ENCODE measurements at places on chromosomes 1 and 21.

DNA sequence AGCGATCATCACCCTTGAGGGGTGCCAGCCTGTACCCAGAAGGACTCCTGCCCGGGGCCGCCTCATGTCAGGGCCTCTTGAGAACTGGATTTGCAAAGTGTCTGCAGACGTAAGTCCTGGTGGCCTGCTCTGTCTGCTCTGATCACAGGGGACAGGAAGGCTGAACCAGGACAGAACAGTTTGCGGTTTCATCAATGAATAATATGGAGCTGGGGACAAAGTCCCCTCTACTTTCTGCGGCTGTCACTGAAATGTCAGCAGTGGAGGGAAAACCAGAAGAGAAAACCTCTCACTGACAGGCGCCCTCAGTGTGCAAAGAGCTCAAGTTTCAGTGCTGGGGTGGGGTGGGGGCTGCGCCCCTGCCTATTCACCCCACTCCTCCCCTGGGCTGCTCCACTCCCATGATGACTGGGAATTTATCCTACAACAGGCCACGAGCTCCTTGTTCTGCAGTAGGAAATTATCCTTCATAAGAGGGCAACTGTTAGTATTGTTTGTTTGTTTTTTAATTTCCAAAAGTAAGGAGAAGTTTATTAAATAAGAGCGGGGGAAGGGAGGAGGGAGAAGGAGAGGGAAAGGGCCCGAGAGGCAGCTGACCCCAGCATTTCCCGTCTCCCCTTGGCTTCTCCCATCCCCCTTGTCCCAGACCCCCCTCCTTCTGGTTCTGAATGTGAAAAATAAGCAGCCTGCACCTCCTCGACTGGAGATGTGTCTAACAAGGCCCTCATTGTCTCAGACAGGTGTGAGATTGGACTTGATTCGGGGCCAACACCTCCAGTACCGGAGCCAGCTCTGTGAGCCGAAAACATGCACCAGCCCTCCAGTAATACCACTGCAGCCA, 149.2 kb downstream of the CLIC6 start:
- DNase-seq, result no peak

GRCh38 chr1:183027791-183028190, 4.6 kb downstream of the LAMC1 start:
- no peak for DNase-seq

DNA sequence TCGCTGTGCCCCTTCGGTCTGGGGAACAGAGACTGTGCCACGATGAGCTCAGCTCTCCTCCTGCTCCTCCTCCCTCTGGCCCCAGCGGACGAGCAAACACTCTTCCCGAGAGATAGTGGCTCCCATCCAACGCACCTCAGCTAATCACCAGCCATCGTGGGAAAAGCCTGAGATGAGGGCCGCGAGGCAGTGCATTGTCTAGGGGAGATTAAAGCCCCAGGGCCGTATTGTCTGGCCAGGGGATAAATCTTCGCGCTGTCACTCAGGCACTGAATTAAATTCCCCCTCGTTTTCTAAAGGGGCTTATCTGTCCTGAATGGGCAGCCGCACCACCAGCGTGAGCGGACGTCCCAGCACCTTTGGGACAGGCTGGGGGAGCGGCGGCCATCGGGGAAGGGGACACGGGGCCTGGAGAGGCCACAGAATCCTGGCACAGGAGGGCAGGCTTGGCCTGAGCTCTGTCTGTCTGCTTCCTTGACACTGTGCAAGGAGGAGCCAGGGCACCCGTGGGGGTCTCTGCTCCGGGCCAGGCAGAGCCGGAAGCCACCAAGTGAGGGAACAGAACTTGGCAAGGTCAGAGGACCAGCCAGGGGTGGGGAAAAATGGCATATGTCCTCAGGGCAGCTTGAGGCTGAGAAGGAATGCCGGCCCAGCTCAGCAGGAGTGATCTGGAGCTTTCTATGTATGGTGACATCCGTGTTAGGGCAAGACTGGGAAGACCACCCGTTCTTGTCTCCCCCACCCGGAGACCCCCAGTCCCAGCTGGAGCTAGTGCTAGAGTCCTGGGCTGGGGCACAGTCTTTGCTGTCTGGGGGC, 32.3 kb downstream of the PRDM16 start:
- DNase-seq, result no peak

DNA sequence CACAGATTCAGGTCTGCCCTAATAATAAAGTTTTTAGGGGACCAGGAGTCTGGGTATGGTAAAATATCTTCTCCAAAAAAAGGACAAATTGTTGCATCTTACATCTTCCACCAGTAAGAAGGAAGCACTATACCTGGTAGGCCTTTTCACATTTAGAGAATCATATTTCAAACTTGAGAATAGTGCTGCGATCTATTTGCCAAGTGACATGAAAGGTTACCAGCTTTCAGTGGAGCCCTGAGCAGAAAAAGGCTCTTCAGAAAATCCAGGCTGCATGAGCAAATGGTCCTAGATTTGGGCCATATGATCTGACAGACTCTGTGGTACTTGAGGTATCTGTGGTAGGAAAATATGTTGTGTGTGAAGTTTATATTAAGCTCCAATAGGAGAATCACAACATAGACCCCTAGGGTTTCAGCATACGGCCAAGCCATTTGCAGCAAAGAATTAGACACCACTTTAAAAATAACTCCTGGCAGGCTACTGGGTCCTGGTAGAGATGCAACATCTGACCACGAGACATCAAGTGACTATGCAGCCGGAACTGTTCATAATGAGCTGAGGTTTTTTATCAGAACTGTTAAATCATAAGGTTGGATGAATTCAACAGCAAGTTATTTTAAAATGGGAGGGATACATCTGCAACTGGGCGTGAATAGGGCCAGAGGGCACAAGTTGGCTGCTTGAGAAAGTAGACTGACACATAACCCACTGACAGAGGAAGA, 38.6 kb upstream of the CCDC190 start:
- peak; percentile 90 for DNase-seq

DNA sequence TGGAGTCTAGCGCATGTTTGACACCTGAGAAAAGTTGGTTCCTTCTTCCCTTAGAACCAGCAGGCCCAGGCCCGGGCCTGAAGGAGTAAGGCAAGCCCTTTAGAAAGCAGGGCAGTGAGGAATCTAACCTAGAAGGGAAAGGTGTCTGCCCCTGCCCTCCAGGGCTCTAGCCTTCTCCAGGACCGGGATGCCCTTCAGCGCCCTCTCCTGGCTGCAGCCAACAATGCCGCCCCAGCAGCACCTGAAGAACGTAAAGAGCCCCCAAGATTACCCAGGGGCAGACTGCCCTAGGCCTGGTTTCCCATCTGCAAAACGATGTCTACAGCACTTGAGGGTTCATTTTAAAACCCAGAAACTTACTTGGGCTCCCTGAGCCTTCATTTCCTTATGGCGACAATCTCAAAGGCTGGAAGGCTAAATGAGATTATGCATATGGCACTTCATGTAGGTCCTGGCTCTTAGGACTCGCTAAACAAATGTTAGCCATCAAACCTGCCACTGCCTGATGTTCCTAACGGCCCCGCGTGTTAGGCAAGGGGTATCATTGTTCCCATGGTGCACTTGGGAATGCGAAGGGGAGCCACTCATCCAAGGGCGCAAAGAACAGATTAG, 106.7 kb upstream of the KLHDC7A start:
- DNase-seq, result no peak

DNA sequence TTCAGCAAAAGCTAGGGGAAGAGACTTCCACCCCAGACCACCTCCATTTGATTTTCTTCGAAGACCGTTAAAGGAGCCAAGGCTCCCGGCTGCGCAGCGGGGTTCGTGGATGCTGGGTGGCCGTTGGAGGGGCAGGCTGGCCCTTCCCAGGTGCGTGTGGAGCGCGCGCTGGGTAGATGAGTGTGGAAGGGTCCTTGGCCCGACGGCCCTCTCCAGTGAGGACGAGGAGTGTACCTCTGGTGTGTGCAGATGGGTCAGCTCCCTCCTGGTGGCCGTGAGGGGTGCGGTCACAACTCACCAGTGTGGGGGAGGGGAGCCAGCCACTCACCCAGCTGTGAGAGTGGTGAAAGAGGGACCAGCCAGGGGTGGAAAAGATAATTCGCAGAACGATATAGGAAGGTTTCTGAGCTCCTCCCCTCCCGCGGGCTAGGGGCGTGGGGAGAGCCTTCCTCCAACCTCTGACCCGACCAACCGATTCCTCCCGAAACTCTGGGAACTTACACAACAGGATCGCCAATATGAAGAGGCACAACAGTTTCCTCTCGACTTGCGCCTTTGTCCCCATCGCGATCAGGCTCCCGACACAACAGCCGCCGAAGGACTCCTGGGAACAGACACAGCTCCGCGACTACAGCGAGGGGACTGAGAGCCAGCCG, at the start of gene F11R:
Gene F11R (minus strand): TSS at position 644 of the 656 bp plus-strand sequence. CDS start 79 bp downstream, at position 565.
- no peak for DNase-seq

DNA sequence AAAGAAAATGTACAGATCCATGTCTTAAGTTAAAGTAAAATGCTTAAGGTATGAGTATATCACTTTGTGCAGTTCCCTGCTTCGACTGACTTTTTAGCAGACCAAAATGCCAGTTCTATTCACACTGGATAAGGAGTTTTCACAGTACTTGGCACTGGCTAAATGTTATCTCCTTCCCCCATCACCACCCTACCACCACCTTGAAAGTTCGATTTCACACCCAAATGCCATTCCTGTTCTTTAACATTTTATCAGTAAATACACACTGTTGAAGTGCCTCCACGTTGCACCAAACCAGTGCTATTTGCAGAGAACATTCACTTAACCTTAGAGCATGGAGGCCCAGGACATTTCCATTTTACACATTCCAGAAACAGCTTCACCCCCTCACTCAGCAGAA, 100.0 kb downstream of the URB2 start:
- no peak for DNase-seq

- DNase-seq, result peak; percentile 84
These were observed 87.3 kb downstream of the JAK1 start for GRCh38 chr1:64878931-64879611.

DNA sequence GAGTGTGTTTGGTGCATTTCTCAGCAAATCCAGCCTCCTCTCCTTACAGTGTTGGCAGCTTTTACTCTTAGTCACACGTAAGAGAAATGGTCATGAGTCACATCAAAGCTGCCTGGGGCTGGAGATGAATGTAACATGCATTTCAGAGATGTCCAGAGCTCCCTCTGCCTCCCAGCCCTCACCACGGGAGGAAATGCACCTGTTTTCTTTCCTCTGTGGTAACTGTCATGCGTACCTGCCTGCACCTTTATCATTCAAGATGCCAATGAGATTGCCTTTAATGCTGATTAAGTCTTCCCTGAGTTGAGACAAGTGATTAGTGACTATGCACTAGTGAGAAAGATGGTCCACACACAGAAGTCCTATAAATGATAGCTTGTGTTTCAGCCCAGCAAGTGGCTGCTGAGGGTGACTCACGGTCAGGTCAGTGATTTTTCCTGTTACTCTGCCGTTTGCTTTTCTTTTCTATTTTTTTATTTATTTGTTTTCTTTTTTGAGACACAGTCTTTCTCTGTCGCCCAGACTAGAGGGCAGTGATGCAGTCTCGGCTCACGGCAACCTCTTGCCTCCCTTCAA, 277.3 kb upstream of the FMN2 start:
- DNase-seq, result peak; percentile 88

DNA sequence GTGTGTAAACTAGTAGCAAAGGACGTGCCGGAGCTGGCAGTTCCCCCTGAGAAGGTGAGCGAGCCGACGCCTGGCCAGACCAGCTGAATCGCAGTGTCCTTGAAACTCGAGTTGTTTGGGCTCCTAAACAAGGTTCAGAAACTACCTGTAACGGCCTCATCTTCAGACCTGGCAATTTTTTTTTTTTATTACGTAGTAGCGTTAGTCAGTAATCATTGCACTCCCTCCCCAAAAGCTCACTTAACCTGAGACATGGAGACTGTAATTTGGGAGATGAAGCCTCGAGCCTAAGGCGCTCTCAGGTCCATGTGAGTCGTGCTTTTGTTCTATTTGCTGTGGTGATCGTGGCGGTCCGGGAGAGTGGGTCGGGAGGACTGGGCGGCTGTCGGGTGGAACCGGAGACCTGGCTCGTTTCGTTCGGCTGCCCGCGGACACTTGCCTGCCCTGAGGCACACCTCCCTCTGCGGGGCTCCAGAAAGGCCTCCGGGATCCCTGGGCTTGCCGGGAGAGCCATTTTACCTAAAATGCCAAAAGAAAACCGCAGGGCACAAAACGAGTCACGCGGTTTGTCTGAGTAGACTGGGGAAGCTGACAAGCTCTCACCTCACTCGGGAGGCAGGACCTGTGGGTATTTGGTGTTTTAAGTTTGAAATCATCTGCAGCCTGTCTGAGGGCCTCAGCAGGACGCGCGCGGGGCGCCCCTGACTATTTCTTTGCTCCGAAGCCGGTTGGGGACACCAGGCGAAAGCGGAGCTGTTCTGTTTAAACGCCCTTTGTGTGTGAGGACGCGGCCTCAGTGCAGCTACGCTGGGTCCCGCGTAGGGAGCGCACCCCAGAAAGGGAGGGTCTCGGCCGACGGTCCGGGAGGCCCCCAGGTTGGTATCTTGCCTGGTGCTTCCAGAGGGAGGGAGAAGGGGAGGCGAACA, 722 bp downstream of the LHX8 start:
- no peak for DNase-seq

- DNase-seq, result no peak
These were observed 311.9 kb downstream of the PCP4 start for GRCh38 chr21:40179166-40179565.

DNA sequence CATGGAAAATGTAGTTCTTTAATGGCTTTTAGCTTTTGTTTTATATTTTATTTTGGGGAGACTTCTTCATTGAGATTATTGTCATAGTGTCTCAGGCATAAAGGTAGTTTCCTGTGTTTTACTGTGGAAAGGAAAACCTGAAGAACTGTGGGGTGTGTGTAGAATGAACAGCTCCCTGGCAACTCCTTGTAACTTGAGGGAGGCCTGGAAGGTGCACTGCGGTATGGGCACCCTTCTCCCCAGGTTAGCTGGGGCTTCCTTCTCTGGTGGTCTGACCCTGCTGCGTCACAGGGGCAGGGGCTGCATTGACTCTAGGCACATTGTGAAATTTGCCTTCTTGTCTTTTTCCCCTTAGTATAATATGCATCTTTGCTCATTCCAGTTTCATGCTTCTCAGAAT, 1.7 kb downstream of the ATP1B1 start:
- no peak for DNase-seq

GRCh38 chr1:116230712-116231111, 119.5 kb downstream of the MAB21L3 start:
- DNase-seq, result no peak

GRCh38 chr1:72227667-72228066, 54.7 kb downstream of the NEGR1 start:
- no peak for DNase-seq

Measured in iris pigment epithelial cell (primary cell).